ENCODE measurements at places on chromosomes 4 and X.

- no peak for DNase-seq
Measured at GRCh38 chr4:45324455-45325417, 598.4 kb upstream of the GNPDA2 start.

DNA sequence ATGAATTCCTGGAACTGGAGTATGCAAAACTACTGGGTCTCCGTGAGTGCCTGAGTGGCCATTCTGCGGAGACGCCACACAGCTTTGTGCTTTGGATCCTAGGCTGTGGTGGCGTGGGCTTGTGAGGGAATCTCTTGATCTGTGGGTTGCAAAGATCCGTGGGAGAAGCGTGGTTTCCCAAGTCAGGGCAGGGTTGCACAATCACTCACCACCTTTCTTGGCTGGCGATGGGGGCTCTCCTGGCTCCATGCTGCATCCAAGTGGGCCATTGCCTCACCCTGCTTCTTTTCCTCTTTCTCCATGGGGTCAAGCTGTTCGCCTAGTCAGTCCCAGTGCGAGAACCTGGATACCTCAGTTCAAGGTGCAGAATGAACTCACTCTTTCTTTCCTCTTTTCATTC lies 62.5 kb downstream of the SLAIN2 start:
- DNase-seq = no peak

GRCh38 chr4:54234497-54235205 lies 5.6 kb downstream of the PDGFRA start:
- DNase-seq = no peak

DNA sequence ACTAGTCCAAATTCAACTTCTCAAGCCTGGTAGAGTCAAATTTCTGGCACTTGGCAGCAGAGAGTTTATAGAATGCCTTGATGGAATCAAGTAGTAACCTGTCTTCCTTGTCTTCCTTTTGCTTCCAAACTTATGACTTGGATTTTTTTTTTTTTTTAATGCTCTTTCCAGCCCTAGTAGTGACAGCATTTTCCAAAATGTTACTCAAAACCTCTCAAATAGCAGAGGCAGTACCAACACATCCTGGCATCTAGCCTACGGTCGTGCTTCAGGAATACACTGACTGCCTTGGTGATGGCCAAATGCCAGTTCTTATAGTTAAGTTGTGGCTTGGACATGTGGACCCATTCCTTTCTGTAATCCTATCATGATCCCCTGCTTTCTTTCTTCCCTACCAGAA lies 46.0 kb downstream of the GALNT7 start:
- DNase-seq = no peak

DNA sequence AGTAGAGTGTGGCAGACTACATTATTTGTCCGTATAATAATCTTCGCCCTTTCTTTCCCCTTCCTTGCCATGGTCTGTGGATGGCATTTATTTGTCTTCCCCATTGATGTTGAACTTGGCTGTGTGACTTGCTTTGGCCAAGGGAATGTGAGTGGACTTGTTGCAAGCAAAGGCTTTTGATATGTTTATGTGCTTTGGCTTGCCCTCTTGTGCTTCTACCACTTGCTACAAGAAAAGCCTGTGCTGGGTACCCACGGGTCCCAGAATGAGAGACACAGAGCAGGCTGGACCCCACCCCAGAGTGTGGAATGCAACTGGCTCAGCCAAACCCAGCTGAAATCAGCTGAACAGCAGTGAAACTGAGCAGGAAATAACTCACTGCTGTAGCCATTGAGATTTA lies 63.0 kb downstream of the FAM184B start:
- no peak for DNase-seq

DNA sequence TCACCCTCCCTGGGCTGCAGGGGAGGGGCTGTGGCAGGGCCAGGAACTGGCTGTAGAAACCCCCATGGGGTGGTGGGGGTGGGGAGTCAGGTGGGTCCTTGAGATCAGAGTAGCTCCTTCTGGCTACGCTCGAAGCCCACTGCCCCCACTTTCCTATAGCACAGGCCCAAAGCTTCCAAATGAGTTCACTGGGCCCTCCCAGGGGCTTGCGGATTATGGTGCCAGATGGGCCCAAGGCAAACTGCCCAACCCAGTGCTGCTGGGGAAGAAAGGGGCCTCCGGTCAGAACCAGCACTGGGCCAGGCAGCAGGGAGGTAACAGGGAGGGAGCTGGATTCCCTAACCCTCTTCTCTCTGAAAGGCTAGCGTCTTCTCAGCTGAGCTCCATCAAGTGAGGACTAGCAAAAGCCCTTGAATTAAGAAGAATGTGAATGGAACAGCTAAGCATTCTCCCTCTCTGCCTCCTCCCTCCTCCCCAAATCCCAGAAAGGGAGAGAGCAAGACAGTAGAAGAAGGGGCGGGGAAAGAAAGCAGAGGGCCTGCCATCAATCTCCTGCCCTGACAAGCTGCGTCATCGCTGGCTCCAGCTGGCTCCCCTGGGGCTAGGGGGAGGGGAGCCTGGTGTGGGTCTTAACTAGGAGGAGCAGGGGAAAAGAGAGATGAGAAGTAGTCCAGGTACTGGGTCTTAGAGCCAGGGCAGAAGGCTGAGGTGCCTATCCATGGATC lies 34.7 kb downstream of the FRMPD3 start:
- no peak for DNase-seq

DNA sequence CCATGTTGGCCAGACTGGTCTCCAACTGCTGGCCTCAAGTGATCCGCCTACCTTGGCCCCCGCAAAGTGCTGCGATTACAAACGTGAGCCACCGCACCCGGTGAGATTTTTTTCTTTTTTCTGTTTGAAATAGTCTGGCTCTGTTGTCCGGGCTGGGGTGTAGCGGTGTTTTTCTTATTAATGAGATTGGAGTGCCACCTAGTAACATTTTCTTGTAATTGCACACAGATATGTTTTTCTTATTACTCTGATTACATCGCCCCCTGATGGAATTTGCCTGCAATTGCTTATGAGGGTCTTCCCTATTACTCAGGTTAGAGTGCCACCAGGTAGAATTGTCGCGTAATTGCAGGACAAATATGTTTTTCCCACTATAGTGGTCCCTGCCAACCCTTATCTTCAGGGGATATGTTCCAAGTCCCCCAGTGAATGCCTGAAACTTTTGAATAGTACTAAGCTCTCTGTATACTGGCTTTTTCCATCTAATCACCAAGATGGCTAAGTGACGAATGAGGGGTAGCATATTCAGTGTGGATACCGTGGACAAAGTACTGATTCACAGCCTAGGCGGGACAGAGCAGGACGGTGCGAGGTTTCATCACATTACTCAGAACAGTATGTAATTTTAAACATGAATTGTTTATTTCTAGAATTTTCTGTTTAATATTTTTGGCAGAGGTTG lies 8.6 kb upstream of the PDHA1 start:
- DNase-seq = no peak

- DNase-seq = no peak
Measured at GRCh38 chr4:102734116-102734515, 26.7 kb downstream of the MANBA start.

DNA sequence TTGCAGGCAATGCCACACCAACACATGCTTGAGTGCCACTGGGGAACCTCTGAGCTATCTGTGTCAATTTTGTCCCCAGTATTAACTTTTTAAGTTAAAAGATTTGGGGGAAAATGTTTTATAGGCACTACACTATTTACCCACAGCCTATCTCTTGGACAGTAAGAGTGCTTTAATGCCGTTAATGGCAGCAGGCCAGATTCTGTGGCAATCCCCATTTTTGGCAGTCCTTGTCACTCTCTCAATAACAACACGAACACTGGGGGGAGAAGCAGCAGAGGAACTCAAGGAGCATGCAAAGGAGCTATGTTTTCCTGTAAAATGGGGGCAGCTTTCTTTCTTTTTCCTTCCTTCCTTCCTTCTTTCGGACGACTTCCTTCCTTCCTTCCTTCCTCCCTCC lies 168.6 kb downstream of the NSUN7 start:
- no peak for DNase-seq
